T-helper 22 cell (primary cell): ENCODE measurements at places on chromosomes 11 and 22.

DNA sequence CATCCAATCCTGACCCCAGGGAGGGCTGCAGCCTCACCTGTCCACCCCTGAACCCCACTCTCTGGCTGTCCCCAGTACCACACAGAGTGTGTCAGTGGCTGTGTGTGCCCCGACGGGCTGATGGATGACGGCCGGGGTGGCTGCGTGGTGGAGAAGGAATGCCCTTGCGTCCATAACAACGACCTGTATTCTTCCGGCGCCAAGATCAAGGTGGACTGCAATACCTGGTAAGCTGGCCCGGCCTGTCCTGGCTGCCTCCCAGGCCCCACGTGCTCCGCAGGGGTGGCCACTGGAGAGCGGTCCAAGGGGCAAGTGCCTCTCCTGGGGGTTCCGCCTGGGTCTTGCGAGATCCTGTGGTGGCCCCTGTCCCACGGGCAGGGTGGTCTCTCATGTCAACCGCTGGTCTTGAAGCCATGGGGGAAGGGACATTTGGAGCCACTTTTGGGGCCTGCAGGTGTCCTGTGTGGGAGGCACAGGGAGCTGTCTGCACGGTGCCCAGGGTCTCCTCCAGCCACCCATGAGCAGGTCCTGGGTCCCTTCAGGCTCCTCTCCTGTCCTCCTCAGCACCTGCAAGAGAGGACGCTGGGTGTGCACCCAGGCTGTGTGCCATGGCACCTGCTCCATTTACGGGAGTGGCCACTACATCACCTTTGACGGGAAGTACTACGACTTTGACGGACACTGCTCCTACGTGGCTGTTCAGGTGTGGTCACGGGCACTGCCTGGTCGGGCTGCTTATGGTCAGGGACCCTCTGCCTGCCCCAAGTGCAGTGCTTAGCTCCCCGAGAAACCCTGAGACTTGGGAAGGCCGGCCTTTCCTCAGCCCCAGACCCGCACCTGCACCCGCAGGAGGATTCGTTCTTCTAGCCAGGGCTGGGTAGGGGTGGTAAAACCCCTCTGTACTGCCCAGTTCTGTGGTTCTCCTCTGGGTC is 11.8 kb downstream of the MUC2 start:
- DNase-seq: no peak

DNA sequence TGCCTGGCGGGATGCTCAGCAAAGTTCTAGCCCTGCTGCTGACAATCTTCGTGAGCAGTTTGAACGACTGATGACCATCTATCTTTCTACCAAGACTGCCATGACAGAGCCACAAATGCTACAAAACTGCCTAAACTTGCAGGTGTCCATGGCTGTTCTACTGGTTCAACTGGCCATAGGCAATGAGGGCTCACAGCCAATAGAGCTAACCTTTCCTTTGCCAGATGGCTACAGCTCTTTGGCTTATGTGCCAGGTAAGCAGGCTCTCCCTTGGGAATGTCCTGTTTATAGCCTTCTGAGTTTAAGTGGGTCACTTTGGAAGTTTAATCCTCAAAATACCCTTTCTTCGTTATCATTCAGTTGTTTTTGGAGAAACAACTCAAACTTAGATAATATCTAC is 20.1 kb downstream of the UBE4A start:
- DNase-seq: no peak

GRCh38 chr22:40535189-40535512 is 101.4 kb downstream of the MRTFA start:
- no peak for DNase-seq

DNA sequence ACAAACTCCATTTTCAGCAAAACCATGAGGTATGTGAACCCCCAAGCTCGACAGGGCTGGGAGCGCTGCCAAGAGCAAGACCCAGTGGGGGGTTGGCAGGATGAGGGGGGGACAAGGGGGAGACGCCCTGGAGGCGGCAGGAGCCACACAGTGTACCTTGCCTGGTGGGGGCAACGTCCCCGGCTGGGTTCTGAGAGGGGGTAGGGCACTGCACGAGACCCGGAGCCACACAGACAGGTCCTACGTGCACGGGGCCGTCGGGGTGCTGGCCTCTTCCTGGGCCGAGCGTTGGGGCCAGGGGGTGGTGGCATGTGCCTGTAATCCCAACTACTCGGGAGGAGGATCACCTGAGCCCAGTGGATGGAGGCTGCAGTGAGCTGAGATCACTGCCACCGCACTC is 28.8 kb downstream of the TBX1 start:
- no peak for DNase-seq

- DNase-seq: no peak
Observed at GRCh38 chr11:118051136-118051610, 25.7 kb upstream of the TMPRSS4 start.

DNA sequence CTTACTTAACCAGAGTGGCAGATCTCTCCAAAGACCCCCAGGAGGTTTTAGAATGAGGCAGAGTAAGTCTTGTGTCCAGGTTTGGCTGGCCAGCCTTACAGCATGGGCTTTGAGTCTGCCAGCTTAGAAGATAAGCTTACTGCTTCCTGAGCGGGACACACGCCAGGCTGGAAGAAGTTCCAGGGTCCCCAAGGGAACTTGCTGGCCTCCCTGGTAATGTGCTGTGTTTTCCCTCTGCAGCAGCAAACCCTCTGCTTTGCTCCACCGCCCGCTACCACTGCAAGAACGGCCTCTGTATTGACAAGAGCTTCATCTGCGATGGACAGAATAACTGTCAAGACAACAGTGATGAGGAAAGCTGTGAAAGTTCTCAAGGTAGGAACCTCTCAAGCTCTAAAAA is 154.2 kb downstream of the LDLRAD3 start:
- no peak for DNase-seq

- no peak for DNase-seq
Observed at GRCh38 chr11:30342736-30343166, 19.8 kb downstream of the ARL14EP start.

GRCh38 chr11:39651857-39652461 is 1807.5 kb downstream of the LRRC4C start:
- DNase-seq: no peak

DNA sequence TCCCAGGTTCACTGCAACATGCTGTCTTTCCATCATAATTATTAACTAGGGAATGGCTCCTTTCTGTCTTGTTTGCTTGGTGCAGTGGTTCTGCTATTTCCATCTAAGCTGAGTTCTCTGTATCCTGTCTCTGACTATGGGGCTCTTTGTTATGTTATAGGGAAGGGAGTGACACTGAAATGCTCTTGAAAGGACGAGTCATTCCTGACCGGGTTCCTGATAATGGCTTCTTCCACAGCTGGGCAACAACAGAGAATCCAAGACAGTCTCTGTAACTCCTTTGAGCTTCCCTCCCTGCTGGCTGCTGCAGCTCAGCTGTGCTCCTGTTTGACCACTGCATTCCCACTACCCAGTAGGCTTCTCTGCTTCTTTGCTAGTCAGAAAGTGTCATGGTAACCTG is 24.1 kb downstream of the OR2AT4 start:
- DNase-seq: no peak

DNA sequence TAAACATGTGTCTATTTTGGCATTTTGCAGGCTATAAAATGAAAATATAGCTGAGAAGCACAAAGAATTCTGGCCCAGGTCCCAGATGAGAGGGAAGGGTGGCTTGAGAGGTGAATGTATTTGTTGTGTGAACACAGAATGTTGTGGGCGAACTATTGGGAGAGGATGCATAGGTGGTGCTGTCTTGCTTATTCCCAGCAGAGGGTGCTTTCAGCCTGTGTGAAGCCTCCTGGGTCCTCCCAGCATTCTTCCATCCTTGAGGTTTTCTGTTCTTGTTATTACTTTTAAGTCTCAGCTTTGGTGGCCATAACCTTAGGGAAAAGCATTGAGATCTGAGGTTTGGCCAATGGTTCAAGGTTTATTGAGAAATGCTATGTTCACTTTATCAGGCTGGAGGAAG is 108.7 kb upstream of the SNX19 start:
- no peak for DNase-seq

GRCh38 chr22:46432164-46433068 is 96.9 kb downstream of the TRMU start:
- DNase-seq: no peak

- no peak for DNase-seq
Observed at GRCh38 chr11:36103933-36104530, 160.2 kb downstream of the LDLRAD3 start.

DNA sequence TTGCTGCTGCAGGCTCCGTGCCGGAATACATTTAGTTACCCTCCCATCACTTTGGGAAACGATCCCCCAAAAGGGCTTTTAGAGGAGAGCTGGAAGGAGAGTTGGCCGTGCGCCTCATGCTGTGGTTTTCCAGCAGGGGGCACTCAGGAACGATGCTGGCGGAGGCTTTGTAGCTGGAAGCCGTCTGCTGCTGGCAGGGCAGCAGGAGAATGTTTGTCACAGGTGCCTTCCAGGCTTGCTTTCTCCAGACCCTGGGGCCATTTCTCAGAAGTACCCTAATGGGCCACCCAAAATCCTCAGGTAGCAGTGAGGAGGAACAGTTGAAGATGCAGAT is 30.0 kb upstream of the CABP7 start:
- DNase-seq: no peak

DNA sequence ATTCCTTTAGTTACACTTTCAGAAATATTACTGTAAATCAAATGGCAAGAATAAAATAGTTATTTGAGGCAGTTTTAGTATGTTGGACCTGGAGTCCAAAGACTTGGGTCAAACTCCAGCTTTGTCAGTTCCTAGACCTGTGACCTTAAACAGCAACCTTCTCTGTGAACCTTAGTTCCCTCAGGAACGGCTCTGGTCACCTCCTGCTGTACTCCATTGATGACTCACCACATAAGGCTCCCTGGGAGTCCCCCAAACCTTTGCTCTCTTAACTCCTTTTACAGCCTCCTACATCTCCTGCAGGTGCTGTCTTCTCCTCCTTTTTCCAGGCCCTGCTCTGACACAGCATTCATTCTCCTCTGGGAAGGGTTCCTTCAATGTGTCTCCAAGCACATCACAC is 29.1 kb downstream of the LIMK2 start:
- no peak for DNase-seq

GRCh38 chr11:113449743-113450142 is 25.5 kb downstream of the DRD2 start:
- no peak for DNase-seq

GRCh38 chr11:94574193-94574961 is 7.2 kb downstream of the PIWIL4 start:
- DNase-seq: no peak

GRCh38 chr22:17471886-17472535 is 91.3 kb upstream of the SLC25A18 start:
- DNase-seq: no peak

DNA sequence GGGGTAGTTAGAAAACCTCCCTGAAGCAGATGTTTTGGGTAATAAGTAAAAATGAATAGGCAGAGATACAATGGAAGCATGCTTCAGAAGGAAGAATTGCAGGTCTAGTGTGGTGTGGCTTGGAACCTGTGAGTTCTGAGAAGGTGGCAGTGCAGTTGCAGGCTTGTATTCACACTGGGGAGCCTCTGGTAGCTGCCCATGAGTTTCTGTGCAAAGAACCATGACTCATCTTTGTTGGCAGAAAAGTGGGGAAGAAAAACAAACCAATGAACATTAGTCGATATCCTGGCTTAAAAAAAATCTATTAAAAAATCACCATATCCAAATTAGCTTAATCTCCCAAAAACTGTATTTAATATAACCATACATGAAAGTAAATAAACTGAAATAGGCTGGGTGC is 232.6 kb downstream of the FAT3 start:
- DNase-seq: no peak

DNA sequence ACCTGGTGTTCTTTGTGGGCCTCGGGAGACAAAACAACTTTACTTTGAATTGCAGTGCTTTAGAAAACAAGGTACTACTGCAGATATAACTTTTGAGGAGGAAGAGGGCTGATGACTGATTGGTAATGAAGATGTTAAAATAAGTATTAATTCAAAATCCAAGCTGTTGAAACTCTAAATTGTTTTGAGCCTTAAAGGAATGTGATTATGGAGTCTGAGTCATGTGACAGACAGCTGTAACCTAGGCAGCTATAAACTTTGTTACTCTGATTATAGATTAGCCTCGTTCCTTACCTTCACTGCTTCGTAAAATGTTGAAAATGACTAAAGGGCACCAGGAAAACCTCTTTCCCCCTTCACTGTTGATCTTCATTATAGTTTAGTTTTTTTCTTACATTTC is 43.4 kb downstream of the MS4A2 start:
- no peak for DNase-seq

DNA sequence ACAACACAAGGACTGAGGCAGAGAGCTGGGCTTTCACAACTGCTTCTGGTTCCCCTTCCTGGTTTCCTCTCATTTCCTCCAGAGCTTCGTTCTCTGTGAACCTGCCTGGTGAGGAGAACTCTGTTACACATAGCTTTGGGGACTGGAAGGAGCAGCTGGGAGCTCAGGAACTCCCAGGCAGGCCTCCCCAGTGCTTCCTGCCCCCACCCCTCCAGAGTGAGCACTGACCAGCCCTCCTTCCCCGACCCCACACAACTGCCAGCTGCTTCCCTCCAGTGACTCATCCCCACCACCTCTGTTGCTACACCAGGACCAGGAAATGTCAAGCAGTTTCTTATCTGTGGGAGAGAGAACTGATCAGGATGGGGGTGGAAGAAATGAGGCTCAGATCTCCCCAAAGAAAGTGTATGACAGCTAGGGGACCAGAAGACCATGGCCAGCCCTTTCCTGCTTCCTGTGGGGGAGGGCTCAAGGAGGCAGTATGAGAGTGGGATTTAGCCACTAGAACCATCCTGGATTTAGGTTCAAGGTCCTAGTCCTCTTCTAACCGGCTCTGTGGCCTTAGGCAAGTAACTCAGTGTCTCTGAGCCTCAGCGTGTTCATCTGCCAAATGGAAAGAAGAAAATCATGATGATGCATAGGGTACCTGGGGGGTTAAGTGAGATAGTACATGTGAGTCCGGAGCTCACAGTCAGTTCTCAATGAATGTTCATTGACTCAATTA is 4.5 kb upstream of the TP53I11 start:
- DNase-seq: no peak

DNA sequence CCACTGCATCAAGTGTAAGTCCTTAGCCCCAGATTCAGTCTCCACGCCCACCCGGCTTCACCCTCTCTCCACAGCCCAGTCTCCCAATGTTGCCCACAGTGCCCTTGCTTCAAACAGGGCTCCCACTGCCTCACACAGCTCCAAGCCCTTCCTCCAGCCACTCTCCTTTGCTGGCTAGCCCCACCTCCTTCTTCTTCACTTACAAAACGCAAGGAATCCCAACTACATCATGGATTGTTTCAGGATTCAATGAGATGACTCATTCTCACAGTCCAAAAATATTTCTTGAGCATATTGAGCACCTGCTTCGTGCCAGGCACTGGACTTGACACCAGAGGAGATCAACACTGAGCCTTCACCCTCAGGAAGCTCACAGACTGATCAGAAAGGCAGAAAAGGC is 533.5 kb downstream of the BUD13 start:
- no peak for DNase-seq

GRCh38 chr22:46416891-46417580 is 81.5 kb downstream of the TRMU start:
- no peak for DNase-seq

- DNase-seq: no peak
Observed at GRCh38 chr11:106063009-106063408, 14.1 kb downstream of the KBTBD3 start.

GRCh38 chr11:88363648-88364065 is 26.1 kb upstream of the CTSC start:
- DNase-seq: no peak

- DNase-seq: no peak
Observed at GRCh38 chr11:83862691-83863090, 576.5 kb upstream of the CCDC90B start.

- no peak for DNase-seq
Observed at GRCh38 chr22:41347066-41347859, 34.5 kb upstream of the TEF start.

GRCh38 chr11:45436118-45436517 is 150.0 kb upstream of the SYT13 start:
- no peak for DNase-seq
